ENCODE measurements at places on chromosomes 16 and 17. TPM values are rescaled to one million over a fixed set of nuclear protein-coding genes. Genes with fewer than 3 reads are reported as not detected.

GNG13 gene
- total RNA-seq, result not detected

ITGAD gene
- total RNA-seq, result not detected

CD68 gene
- total RNA-seq, result 7.5 TPM

HSD3B7 gene
- total RNA-seq, result 12.8 TPM

C17orf50 gene
- total RNA-seq, result not detected

EFNB3 gene
- total RNA-seq, result under 0.01 TPM

RNF222 gene
- total RNA-seq, result not detected

KRT33A gene
- total RNA-seq, result not detected

SERPINF2 gene
- total RNA-seq, result 0.19 TPM
